Right ventricle myocardium inferior (tissue), 1 donor: ENCODE measurements at places on chromosomes 3 and 15. TPM values are rescaled to one million over a fixed set of nuclear protein-coding genes. Genes with fewer than 3 reads are reported as not detected.

ERICH6 gene
- not detected for total RNA-seq

THAP10 gene
- total RNA-seq, result 3.7 TPM

FGD5 gene
- total RNA-seq, result 16.5 TPM

GRM2 gene
- total RNA-seq, result 0.03 TPM

HRH1 gene
- 1.8 TPM for total RNA-seq

AADAC gene
- total RNA-seq, result not detected

ZIC4 gene
- not detected for total RNA-seq

CHST2 gene
- 1.9 TPM for total RNA-seq

CHST13 gene
- 0.60 TPM for total RNA-seq

ADGRG7 gene
- total RNA-seq, result not detected

DYNLT2B gene
- total RNA-seq, result 2.9 TPM

KBTBD8 gene
- 4.1 TPM for total RNA-seq

XCR1 gene
- total RNA-seq, result not detected

KIF15 gene
- 1.2 TPM for total RNA-seq

ANKRD34C gene
- 0.11 TPM for total RNA-seq

PRR20G gene
- total RNA-seq, result not detected

LRRC2 gene
- 110 TPM for total RNA-seq

GOLGA6B gene
- not detected for total RNA-seq

COL8A1 gene
- total RNA-seq, result 14.1 TPM

ZBTB20 gene
- 55.7 TPM for total RNA-seq

ICE2 gene
- total RNA-seq, result 21.9 TPM

CP gene
- total RNA-seq, result 3.4 TPM

ADAMTS7 gene
- 32.1 TPM for total RNA-seq

PEX11A gene
- 13.7 TPM for total RNA-seq

CD96 gene
- 0.35 TPM for total RNA-seq

CSPG4 gene
- 7.8 TPM for total RNA-seq

CADPS gene
- 10.4 TPM for total RNA-seq

KCNMB2 gene
- 1.8 TPM for total RNA-seq

TBCCD1 gene
- 5.3 TPM for total RNA-seq

PATL2 gene
- 3.3 TPM for total RNA-seq

SLC38A3 gene
- total RNA-seq, result 10.3 TPM

MAGEL2 gene
- total RNA-seq, result not detected

TRIM71 gene
- not detected for total RNA-seq

SCAMP2 gene
- total RNA-seq, result 42.6 TPM

CCR3 gene
- not detected for total RNA-seq

LRRIQ4 gene
- not detected for total RNA-seq

ARHGEF26 gene
- 1.9 TPM for total RNA-seq

SPTBN5 gene
- total RNA-seq, result 3.5 TPM

SAMMSON gene
- total RNA-seq, result not detected

GOLGA8A gene
- total RNA-seq, result 13.7 TPM

C2CD4B gene
- total RNA-seq, result 2.5 TPM

CDC25A gene
- 1.1 TPM for total RNA-seq
